Activated T-cell treated with anti-CD3 and anti-CD28 coated beads, Interleukin-2, amount 50 U/mL, for 24 hours (primary cell): ENCODE measurements at places on chromosomes 7 and 10.

DNA sequence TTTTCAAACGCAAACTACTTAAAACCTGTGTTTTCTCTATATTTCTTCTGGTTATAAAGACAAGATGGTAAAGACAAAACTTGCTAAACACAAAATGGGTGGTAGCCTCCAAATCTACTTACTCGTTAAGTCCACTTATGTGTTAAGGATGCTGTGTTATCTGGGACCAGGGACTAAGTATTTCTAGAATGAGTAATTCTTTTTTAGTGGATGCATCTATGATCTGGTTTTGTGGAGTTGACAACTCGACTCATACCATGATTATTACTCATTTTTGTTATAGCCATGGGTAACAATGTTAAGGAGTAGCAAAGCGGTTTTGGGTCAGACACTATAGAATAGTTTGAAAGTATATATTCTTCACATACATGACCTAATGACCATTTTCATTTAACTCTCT is 239.5 kb upstream of the FOXP2 start:
- H3K27ac ChIP-seq: no peak overlapping the region
- H3K4me3 ChIP-seq: no peak overlapping the region
- no peaks in the 10 kb centered on the region for H3K36me3 ChIP-seq
- no peak for DNase-seq

GRCh38 chr7:17447728-17448478 is 149.5 kb downstream of the AHR start:
- H3K27me3 ChIP-seq: peaks cover 15% of the 10 kb centered on the region
- no peaks in the 10 kb centered on the region for H3K36me3 ChIP-seq
- peaks cover 2% of the 10 kb centered on the region for H3K4me1 ChIP-seq
- H3K4me3 ChIP-seq: no peak overlapping the region
- no peak overlapping the region for H3K27ac ChIP-seq

DNA sequence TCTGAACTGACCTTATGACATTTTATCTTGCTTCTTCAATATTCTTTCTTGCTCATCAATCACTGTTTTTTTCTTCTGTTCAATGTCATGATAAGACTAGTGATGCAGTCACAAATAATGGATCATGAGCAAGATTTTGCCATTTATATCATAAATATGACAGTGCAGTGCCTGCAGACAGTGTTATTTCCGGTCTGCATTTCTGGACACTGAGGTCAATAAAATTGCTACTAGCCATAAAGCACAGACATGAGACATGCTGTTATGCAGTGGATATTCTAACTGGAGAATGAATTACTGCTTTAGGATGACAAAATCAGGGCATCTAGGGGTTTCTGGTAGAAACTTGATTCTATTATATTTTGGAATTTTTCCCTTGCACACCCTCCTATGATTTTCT is 1509.7 kb upstream of the LRRTM3 start:
- H3K27me3 ChIP-seq: no peaks in the 10 kb centered on the region
- no peak overlapping the region for H3K27ac ChIP-seq
- H3K4me1 ChIP-seq: no peaks in the 10 kb centered on the region
- no peaks in the 10 kb centered on the region for H3K36me3 ChIP-seq
- no peak overlapping the region for H3K4me3 ChIP-seq
- DNase-seq: no peak

- peaks cover 3% of the 10 kb centered on the region for H3K27me3 ChIP-seq
- H3K27ac ChIP-seq: no peak overlapping the region
- DNase-seq: no peak
- H3K4me1 ChIP-seq: no peaks in the 10 kb centered on the region
Observed at GRCh38 chr7:22715969-22716368, 11.0 kb upstream of the IL6 start.

- DNase-seq: no peak
- peak overlapping the region; percentile 90 for H3K4me3 ChIP-seq
- H3K27ac ChIP-seq: peak overlapping the region; percentile 92
- peaks cover 56% of the 10 kb centered on the region for H3K36me3 ChIP-seq
- peaks cover 51% of the 10 kb centered on the region for H3K4me1 ChIP-seq
- H3K27me3 ChIP-seq: no peaks in the 10 kb centered on the region
Observed at GRCh38 chr10:62805231-62806099, 945 bp downstream of the ADO start.

GRCh38 chr10:77319557-77319956 is 318.1 kb downstream of the KCNMA1 start:
- H3K36me3 ChIP-seq: no peaks in the 10 kb centered on the region
- no peaks in the 10 kb centered on the region for H3K27me3 ChIP-seq
- no peaks in the 10 kb centered on the region for H3K4me1 ChIP-seq
- no peak for DNase-seq
- H3K27ac ChIP-seq: no peak overlapping the region

DNA sequence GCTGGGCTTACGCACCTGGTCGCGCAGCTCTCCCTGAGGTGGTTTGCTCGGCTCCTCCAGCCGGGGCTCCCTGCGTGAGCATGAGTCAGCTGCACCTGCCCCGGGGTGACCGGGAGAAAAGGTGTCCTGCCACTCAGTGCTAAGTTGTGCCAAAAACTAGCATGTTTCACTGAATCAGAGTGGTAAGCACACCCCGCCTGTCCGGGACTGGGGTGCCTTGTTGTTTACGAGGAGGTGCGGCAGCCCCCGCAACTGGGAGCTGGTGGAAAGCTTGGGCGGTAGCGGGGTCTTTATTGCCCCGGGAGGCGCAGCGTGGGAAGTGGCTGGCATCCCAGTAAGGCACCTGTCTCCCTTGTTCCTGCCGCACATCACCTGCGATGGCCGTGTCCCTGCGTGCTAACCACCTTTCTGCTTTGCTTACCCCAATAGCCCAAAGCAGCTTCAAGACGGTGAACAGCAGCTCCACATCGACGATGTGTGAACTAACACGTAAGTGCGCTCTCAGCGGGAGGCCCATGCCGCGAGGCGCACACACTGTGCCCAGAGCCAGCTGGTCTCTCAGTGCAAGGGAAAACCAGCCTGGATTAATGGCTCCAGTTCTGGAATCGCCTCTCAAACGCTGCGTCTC is 506.6 kb upstream of the FOXK1 start:
- no peak for DNase-seq
- no peaks in the 10 kb centered on the region for H3K27me3 ChIP-seq
- no peak overlapping the region for H3K27ac ChIP-seq
- H3K36me3 ChIP-seq: no peaks in the 10 kb centered on the region

GRCh38 chr7:57437581-57437980 is 12.4 kb upstream of the ZNF716 start:
- H3K27ac ChIP-seq: no peak overlapping the region
- H3K4me1 ChIP-seq: no peaks in the 10 kb centered on the region
- H3K4me3 ChIP-seq: no peak overlapping the region
- H3K36me3 ChIP-seq: no peaks in the 10 kb centered on the region
- DNase-seq: no peak

GRCh38 chr10:60488111-60488669 is 98.5 kb upstream of the ANK3 start:
- no peak overlapping the region for H3K4me3 ChIP-seq
- DNase-seq: no peak
- H3K4me1 ChIP-seq: peaks cover 24% of the 10 kb centered on the region
- no peaks in the 10 kb centered on the region for H3K27me3 ChIP-seq
- H3K27ac ChIP-seq: no peak overlapping the region

DNA sequence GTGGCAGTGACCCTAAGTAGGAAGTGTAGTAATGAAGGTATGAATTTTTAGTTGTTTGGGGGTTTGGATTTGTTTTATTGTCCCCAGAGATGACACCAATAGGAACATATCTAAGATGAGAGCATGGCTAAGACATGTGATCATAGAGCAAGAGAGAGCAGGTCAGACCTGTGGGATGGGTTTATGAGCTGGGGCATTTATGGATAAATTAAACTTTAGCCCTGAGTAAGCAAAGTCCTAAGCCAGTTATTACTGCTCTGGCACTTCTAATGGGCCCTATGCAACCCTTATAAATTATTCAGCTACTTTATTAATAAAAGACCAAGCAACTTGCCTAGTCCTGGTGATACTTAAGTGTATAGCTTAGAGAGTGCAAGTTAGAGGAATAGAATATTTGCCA is 85.1 kb downstream of the LRRC4 start:
- DNase-seq: no peak
- H3K27me3 ChIP-seq: no peaks in the 10 kb centered on the region
- peaks cover 5% of the 10 kb centered on the region for H3K4me1 ChIP-seq
- no peak overlapping the region for H3K4me3 ChIP-seq

DNA sequence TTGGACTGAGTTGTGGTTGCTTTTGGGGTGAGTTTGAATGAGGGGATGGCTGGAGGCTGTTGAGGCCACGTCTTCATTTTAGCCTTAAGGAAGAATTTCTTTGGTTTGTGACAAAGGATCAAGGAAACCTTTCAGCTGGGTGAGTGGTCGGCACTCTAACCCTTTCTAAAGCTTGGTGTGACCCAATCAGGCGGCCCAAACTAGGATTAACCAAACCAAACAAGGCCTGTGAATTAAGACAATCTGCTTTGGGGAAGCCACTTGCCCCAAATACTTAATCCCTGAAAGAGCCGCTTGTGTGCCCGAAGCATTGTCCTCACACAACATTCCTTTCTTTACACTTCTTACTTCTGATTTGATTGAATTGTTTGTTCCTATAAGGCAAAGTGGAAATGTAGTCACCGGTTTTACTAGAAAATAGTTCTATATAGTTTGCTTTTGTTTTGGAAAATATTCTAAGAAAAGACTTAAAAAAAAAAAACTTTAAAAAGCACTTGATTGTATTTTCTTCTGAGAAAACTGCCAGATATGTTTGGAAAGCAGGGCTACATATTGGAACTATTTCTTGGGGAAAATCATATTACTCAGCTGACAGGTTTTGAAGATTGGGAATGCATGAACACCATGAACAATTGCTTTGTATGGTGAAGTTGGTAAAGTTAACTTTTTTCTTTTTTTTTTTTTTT is 272.4 kb upstream of the BMPER start:
- H3K36me3 ChIP-seq: peaks cover 1% of the 10 kb centered on the region
- no peak for DNase-seq
- H3K4me3 ChIP-seq: no peak overlapping the region
- H3K27me3 ChIP-seq: no peaks in the 10 kb centered on the region

DNA sequence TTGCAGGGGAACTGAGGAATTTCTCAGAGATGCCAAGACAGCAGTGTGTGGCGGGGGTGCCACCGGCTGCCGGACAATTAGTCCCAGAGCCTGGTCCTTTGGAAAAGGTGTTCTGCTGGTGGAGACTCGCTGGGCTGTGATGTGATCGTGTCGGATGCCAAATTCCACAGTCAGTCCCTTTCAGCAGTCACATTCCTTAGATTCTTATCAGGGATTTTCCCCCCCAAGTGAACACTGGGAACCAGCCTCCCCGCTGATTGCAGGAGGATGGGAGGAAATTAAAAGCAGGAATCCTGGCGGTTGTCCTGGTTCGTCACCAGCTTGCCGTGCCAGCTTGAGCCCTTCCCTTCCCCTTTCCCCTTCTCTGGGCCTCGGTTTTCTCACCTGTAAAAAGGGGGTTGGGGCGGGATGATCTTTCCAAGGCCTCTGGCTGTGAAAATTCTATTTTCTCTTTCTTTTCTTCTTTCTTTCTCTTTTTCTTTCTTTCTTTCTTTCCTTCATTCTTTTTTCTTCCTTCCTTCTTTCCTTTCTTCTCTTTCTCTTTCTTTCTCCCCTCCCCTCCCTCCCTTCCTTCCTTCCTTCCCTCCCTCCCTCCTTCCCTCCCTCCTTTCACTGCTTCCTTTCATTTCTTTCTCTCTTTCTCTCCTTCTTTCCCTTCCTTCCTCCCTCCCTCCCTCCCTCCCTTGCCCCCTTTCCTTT is 39.6 kb downstream of the COL26A1 start:
- peaks cover 28% of the 10 kb centered on the region for H3K27me3 ChIP-seq
- no peak overlapping the region for H3K27ac ChIP-seq
- no peaks in the 10 kb centered on the region for H3K4me1 ChIP-seq

GRCh38 chr10:3471472-3471871 is 298.9 kb upstream of the PITRM1 start:
- peaks cover 4% of the 10 kb centered on the region for H3K27me3 ChIP-seq
- no peak overlapping the region for H3K4me3 ChIP-seq
- no peak overlapping the region for H3K27ac ChIP-seq
- H3K36me3 ChIP-seq: no peaks in the 10 kb centered on the region

DNA sequence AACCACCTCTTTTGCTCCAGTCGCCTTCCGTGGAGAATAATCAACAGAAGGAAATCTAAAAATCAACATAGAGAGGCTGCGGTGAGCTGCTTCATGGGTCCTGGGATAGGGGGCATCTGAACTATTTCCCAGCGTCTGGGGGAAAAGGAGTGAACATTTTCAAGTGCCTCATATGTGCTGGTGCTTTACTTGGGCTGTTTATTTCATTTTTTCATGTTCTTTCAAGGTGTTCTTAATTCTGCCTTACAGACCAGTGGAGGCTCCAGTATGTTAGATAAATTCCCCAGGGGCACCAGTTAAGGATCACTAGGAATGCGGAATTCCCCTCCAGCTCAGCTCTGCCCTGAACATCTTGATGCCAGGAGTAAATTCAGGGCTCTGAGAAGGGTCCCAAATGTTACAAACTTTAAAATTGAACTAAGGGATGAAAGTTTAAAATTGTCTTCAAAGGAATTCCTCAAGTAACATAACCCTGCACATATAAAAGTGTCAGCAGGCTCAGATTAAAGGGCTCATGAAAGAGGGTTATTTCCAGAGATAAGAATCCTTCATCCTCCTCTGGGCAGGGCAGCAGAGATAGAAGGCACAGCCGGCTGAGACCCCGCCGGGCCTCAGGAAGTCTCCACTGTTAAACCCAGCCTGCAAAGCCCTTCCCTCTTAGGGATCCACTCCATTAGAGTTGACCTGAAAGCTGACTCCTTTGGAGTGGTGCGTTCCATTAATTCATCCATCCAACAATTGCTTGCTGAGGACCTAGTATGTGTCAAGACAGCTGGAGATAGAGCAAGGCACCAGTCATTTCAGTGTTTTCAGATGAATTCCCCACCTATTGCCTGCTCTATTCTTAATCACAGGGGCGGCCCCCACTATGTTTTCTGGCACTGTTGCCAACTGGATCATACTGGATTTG is 345.8 kb downstream of the KCNMA1 start:
- H3K27me3 ChIP-seq: peaks cover 14% of the 10 kb centered on the region
- no peaks in the 10 kb centered on the region for H3K36me3 ChIP-seq
- H3K27ac ChIP-seq: no peak overlapping the region
- no peak overlapping the region for H3K4me3 ChIP-seq

GRCh38 chr10:120598386-120598785 is 141.4 kb downstream of the PLPP4 start:
- no peaks in the 10 kb centered on the region for H3K36me3 ChIP-seq
- no peaks in the 10 kb centered on the region for H3K27me3 ChIP-seq
- no peaks in the 10 kb centered on the region for H3K4me1 ChIP-seq
- no peak overlapping the region for H3K4me3 ChIP-seq
- no peak for DNase-seq
- no peak overlapping the region for H3K27ac ChIP-seq

- peaks cover 7% of the 10 kb centered on the region for H3K36me3 ChIP-seq
- H3K4me1 ChIP-seq: peaks cover 16% of the 10 kb centered on the region
- DNase-seq: no peak
- no peak overlapping the region for H3K27ac ChIP-seq
Observed at GRCh38 chr7:101081432-101081831, 3.8 kb upstream of the TRIM56 start.
